Activated T-helper 1 cell treated with Interleukin-2 at 50 U/mL for 16 hours (primary cell): ENCODE measurements at places on chromosomes 1 and 21.

DNA sequence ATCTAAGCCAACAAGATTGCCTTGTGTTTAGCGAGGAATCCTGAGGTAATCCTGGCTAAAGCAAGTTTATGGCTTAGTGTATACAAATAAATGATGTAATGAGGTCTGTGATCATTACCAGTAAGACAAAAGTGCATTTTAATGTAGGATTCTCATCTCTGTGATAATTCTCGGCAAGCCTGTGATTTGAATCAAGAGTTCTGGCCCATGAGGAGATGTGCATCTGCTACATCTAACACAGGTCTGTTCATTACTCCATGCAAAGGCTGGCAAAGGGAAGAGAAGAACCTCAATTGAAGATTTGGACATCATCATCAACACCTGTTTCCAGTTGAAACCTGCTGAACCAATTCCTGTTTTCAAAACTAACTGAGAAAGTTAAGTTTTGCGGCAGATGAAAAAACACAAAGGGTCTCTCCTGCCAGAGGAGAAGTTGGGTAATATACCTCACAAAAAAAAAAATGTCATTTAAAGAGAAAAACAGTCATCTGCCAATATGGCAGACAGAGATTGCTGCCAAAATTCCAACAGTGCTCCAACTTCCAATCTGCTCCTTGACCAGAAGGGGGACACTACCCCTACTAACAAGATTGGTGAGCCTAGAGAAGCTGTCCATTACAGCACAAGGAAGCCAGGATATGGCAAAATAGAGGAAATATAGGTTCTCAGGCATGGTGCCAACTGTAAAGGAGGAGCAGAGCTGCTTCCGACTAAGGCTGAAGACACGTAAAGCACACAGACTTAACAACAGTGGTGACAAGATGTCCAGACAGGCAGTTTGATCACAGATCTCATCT is 453.7 kb downstream of the TTLL7 start:
- DNase-seq, result no peak

- no peak for DNase-seq
Observed at GRCh38 chr1:178529364-178530036, 16.6 kb downstream of the TEX35 start.

DNA sequence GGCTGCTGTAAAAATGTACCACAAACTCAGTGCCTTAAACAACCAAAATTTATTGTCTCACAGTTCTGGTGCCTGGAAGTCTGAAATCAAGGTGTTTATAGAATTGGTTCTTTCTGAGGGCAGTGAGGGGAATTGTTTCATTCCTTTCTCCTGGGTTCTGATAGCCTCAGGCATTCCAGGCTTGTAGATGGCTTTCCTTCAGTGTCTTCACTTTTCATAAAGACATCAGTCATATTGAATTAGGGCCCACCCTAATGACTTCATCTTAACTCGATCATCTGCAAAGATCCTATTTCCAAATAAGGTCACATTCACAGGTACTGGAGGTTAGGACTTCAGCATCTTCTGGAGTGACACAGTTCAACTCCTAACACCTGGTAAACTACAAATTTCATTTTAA is 15.0 kb downstream of the CDKN2C start:
- DNase-seq, result no peak

GRCh38 chr1:19454265-19455146 is 30.8 kb downstream of the CAPZB start:
- no peak for DNase-seq

- DNase-seq, result no peak
Observed at GRCh38 chr1:86503406-86504136, 34.8 kb downstream of the CLCA1 start.

- no peak for DNase-seq
Observed at GRCh38 chr1:163063143-163063542, 6.0 kb upstream of the RGS4 start.

GRCh38 chr1:53535846-53536245 is 76.6 kb downstream of the DMRTB1 start:
- DNase-seq, result no peak

DNA sequence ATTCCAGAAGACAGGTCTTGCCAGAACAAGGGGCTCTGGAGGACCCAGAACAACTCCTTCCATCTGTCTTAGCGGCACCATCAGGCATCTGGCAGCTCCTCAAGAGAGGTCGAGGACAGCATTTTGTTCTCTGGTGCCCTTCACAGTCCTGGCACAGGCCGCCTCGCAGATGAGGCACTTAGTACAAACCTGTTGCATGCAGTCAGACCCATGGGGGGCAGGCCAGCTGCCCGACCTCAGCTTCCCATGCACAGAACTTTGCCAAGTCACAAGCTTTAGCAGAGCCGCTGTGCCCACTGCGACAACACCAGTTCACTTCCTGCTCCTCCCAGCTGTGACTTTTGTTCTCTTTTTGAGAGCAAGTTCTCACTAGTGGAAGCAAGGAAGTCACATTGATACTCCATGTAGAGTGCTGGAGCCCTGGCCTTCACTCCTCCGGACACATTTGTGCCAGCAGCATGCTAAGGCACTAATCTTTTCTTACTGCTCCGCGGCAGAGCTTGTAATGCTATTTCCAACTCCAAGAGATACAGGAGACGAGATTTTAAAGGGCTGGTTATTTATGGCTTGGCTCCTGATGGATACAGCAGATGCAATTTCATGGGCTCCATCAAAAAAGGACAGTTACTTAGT is 44.6 kb downstream of the HMGB4 start:
- DNase-seq, result no peak

GRCh38 chr1:22863766-22864165 is 108.9 kb downstream of the LACTBL1 start:
- DNase-seq, result no peak

DNA sequence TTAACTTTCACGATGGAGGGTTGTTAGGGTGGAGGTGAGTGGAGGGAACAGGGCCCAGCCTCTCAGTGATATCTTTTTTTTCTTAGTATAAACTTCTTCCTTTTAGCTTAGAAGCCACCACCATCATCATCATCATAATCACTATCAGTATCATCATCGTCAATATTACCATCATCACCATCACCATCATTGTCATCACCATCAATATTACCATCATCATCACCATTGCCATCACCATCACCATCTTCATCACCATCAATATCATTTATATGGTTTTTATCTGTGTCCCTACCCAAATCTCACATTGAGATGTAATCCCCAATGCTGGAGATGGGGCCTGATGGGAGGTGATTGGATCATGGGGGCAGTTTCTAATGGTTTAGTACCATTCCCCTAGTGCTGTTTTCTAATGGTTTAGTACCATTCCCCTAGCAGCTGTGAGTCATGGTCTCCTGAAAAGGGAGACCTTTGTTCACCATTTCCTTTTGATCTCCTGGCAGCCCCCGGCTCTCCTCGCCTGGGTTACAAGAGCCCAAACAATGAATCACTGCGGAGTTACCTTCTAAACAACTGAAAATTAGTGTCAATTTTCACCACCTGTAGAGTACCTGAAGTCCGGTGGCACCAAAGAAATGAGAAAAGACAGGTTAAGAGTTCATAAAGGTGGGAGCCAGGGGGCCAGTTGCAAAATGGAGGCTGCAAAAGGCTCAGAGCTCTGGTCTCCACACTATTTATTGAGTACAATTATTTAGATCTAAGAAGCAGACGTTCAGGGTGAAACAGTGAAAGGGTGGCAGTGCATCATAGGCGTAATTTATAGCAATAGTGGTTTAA is 3.1 kb upstream of the PLA2G2E start:
- DNase-seq, result no peak

GRCh38 chr1:165851034-165851658 is 23.7 kb downstream of the UCK2 start:
- no peak for DNase-seq

DNA sequence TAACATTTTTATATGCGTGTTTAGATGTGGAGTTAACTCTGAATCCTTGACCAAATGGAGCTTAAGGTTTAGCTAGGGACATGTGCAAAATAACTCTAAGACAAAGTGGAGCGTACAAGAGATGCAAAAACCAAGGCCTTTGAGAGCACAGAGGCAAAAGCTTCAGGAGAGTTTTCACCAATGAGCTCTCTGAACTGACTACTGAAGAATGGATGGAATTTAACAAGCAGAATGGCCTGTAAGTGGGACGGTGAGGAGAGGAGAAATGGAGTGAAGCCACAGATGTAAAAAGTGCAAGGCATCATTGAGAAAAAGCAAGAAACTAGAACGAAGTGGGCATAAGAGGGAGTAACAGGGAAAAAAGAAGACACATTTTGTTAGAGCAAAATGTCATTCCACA is 260.0 kb downstream of the RGS7 start:
- no peak for DNase-seq

- DNase-seq, result no peak
Observed at GRCh38 chr1:167487614-167488013, 30.7 kb downstream of the CD247 start.

GRCh38 chr21:14875704-14876523 is 188.9 kb downstream of the NRIP1 start:
- DNase-seq, result no peak

GRCh38 chr21:43835050-43835449 is 30.0 kb upstream of the AGPAT3 start:
- DNase-seq, result no peak

DNA sequence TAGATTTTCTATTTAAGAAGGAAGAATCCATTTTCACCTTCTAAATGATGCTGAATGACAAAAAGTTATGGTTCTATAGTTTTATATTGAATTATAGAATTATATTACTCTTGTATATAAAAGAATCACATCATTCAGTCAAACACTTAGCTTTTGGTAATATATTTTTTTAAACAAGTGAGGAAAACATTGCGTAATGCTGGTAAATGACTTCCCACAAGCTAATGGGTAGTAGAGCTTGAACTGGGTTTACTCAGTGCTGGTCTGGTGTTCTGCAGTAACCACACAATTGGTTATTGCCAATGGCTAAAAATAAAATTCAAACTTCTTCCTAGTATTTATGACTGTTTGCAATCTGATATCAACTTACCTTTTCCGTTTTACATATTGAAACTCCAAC is 10.6 kb upstream of the GIPC2 start:
- no peak for DNase-seq

DNA sequence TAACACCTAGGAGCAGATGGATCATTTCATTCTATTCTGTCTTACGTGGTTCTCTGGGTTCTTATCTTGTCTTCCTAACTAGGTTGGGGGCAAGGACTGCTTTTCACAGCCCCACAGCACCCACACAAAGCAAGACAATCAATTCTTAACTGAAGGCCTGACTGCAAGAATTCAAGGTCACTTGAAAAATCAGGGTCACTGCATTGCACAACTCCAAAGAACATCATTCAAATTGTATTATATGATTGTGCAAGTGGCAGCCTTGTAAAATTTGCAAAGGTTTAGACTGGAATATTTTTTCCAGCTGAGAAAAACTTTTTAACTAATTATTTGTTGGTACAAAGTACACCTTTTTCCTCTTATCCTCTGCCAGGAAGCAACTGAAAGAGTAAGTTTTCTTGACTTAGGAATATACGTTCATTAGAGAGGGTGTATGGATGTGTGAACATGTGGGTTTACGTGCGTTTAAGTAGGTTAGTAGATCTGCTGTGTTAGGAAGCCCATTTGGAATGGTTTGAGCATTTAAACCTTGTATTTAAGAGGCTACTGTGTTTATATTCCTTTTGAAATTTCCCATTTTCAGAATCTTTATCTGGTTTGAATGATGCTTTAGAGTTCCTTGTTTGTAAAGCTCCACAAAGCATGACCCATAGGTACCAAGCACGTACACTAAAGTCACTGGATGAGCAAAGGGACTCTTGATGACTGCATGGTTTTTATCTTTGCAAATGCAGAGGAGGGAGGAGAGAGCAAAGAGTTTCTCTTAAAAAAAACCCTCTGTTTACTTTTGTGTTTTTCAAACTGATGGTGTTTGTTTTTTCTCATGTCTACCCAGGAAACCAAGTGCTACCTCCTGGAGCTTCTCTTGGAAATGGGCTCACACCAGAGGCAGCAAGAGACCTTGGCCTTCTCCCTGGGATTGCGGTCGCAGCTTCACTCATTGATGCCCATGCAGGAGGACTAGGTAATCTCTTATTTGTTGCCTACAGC is 214.9 kb downstream of the FGGY start:
- DNase-seq, result no peak

DNA sequence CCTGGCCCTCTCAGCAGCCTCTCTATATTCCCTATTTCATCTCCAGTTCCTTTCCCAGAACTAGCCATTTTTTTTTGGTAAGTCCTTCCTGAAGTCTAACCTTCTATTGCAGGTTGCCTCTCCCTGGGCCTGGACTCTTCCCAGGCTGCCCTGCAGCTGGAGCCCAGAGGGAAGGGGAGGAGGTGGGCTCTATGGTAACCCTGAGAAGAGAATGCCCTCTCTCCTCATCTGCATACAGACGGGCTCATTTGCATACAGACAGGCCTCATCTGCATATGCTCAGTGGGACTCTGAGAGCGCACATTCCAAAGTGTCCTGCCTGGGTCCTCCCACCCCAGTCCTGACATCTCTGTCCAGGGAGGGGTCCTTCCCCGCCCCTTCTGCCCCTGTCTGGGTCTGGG is 32.7 kb downstream of the RHBG start:
- DNase-seq, result no peak

- DNase-seq, result no peak
Observed at GRCh38 chr1:169102567-169102966, 3.9 kb upstream of the ATP1B1 start.

DNA sequence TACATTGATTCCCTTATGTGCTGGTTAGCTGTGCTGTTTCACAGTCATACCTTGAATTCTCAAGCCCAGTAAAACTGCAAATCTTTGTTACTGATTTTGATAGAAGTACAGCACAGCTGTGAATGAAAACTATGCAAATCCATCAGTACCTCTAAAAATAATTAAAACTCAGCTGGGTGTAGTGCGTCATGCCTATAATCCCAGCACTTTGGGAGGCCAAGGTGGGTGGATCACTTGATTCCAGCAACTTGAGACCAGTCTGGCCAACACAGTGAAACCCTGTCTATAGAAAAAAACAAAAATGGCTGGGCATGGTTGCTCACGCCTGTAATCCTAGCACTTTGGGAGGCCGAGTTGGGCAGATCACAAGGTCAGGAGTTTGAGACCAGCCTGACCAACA is 61.2 kb downstream of the NUP210L start:
- DNase-seq, result no peak

DNA sequence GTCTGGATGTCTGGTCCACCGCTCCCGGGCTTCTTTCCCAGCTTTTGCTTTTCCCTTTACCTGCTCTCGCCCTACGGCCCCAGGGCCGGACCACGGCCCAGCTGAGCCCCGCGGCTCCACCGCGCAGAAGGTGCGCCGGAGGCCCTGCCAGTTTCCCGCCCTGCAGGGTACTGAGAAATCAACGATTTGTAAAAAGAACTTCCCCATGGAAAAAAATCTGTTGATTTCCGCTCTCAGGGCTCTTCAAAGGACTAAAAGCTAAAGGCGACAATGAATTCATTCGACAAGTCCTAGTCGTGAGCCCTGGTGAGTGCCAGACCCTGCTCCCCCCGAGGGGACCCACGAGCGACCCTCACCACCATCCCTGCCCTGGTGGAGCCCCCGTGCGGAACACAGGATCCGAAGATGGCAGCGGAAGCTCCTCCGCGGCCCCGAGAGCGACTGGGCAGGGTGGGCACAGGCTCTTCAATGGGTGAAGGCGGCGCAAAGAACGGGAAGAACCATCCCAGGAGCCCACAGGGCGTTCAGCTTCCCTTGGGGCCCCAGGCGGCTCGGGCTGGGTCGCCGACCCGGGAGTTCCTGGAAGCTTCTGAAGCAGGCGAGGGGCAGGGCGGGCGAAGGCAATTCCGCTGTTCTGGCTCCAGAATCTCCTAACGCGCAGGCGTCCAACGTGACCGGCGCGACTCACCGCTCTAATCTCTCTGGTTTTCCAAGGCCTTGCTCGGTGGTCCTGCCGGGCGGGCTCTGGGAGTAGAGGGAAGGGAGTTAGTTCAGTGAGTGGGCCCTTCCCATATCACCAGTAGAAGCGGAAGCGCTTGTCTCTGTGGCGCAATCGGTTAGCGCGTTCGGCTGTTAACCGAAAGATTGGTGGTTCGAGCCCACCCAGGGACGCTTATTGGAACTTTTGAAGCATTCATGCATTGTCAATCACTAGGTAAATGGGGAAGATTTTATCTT is 6.6 kb upstream of the RNU1-2 start:
- DNase-seq, result peak; percentile 31
